ENCODE measurements at places on chromosomes 12 and 14.
A peak's percentile ranks its signal among the peaks of the same experiment; 100 is the strongest.

- H3K4me3 ChIP-seq, result no peak overlapping the region
- no peaks in the 10 kb centered on the region for H3K27me3 ChIP-seq
- no peak overlapping the region for H3K27ac ChIP-seq
- H3K36me3 ChIP-seq, result peaks cover 18% of the 10 kb centered on the region
- H3K4me1 ChIP-seq, result peaks cover 16% of the 10 kb centered on the region
Observed at GRCh38 chr14:89952576-89952975, 2.0 kb downstream of the EFCAB11 start.

- no peak for DNase-seq
- H3K4me1 ChIP-seq, result no peaks in the 10 kb centered on the region
- no peaks in the 10 kb centered on the region for H3K27me3 ChIP-seq
- H3K4me3 ChIP-seq, result no peak overlapping the region
- H3K27ac ChIP-seq, result no peak overlapping the region
Observed at GRCh38 chr12:98227162-98227561, 288.2 kb upstream of the TMPO start.

DNA sequence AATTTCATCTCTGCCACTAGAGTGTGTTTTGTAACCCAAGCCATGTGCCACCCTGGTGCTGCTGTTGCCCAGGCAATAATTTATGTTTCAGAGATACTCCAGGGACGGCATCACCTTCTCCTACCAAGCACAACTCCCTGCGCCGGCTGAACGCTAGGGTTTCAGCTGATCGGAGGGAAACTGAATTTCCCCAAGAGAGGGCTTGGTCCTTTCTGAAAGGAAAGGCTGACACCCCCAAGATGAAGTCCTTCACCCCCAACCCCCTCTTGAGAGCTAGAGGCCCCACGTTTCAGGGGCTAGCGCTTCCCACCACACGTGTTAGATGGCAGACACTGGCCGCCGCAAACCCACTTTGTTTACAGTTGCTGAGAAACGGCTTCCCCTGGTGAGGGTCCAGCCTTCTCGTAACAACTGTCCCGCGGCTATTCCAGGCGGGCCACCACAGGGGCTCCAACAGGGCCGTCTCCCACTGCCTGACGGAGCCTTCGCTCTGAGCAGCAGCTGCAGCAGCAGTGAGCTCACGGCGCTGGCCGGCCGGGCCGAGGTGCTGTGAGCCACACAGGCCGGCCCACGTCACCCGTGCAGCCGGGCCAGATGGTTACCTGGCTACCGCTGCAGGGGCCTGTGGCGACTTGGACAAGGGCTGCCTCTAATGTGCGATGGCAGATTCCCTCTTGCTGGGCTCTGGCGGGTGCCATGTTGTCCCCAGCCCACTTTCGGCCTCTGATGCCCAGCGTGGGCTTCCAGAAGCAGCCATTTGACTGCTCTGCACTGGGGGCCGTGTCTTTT is 66.4 kb downstream of the TESC start:
- peak; percentile 27 for DNase-seq
- no peak overlapping the region for H3K4me3 ChIP-seq
- no peak overlapping the region for H3K27ac ChIP-seq
- H3K27me3 ChIP-seq, result no peaks in the 10 kb centered on the region

GRCh38 chr14:39722547-39723273 is 290.5 kb upstream of the FBXO33 start:
- H3K27me3 ChIP-seq, result no peaks in the 10 kb centered on the region
- DNase-seq, result no peak
- no peak overlapping the region for H3K27ac ChIP-seq
- H3K4me1 ChIP-seq, result no peaks in the 10 kb centered on the region

DNA sequence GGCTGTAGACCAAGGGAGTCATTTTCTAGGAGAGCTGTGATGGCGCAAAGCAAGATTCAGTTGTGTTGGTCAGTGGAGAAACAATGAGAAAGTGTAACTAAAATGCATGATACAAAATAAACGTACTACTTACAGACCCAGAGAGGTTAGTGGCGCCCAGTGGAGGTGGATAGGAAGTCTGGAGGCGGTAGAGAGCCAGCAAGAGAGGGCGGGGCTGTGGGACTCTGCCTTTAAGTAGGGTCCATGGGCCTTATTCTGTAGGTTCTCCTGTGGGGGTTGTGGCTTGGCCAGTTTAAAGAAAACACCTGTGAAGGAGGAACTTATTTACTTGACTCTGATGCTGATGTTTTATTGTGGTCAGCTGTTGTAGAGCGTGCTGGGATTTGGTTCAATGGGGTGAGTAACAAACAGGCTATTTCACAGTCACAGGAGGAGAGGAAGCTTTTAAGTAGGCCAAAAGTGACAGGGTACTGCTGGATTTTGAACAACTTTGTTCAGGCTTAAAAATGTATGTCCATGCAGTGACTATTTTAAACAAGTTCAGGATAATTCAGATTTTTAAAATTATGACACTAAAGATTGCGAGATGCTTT is 1097.7 kb downstream of the TMTC2 start:
- no peak overlapping the region for H3K27ac ChIP-seq
- no peaks in the 10 kb centered on the region for H3K4me1 ChIP-seq
- DNase-seq, result no peak
- H3K36me3 ChIP-seq, result no peaks in the 10 kb centered on the region
- no peaks in the 10 kb centered on the region for H3K27me3 ChIP-seq
- no peak overlapping the region for H3K4me3 ChIP-seq

GRCh38 chr14:94164685-94165431 is 9.3 kb upstream of the PPP4R4 start:
- H3K36me3 ChIP-seq, result no peaks in the 10 kb centered on the region
- H3K27me3 ChIP-seq, result peaks cover 5% of the 10 kb centered on the region
- no peak overlapping the region for H3K27ac ChIP-seq
- peaks cover 12% of the 10 kb centered on the region for H3K4me1 ChIP-seq

DNA sequence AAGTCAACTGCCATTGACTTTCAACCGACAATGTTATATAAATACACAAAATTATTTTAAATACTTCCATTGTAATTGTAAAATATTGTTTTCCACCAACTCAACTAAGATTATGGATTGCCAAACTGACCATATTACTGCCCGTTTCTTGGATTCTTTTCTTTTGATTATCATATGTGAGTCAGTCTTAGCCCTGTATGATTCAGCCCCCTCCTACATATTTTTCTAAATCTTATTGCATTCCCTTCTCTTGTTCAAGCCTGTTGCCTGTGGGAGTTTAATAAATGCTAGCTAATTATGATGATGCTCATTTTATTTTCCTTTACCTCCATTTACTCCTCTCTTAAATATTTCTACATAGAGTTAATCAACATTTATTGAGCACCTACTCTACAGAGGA is 6.8 kb downstream of the RASSF9 start:
- H3K4me1 ChIP-seq, result no peaks in the 10 kb centered on the region
- no peak overlapping the region for H3K27ac ChIP-seq
- no peaks in the 10 kb centered on the region for H3K27me3 ChIP-seq
- no peak for DNase-seq
- H3K36me3 ChIP-seq, result no peaks in the 10 kb centered on the region
- H3K4me3 ChIP-seq, result no peak overlapping the region

DNA sequence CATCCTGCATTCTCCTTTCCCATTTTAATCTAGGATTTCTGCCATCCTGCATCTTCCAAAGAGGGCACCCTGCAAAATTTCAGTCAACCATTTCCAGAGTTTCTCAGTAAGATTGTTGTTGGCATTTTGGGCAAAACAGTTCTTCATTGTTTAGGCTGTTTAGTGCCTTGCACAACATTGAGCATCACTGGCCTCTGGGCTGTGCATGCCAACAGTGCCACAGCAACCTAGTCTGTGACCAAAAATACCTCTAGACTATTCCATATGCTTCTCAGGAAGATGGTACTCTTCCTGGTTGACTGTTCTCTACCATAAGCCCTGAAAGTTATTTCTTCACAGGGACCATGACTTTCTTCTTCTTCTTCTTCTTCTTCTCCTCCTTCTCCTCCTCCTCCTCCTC is 32.5 kb upstream of the ISM2 start:
- no peaks in the 10 kb centered on the region for H3K27me3 ChIP-seq
- H3K4me3 ChIP-seq, result no peak overlapping the region
- H3K4me1 ChIP-seq, result peaks cover 14% of the 10 kb centered on the region
- peaks cover 37% of the 10 kb centered on the region for H3K36me3 ChIP-seq
- H3K27ac ChIP-seq, result no peak overlapping the region

DNA sequence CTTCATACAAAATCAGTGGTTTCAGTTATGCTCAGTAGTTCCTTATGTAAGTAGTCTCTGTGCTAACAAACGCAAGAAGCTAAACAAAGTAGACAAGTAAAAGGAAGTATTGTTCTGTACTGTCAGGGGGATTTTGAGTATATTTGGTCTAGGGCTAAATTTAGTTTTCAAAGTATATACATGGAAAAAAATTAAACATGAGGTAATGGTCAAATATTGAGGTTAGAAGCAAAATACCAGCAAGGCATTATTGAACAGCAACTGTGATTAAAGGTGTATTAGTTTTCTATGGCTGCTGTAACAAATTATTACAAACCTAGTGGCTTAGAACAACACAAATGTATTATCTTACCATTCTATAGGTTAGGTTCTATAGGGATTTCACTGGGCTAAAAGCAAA is 18.8 kb downstream of the GNG2 start:
- H3K27me3 ChIP-seq, result no peaks in the 10 kb centered on the region
- H3K4me1 ChIP-seq, result peaks cover 41% of the 10 kb centered on the region
- no peak overlapping the region for H3K27ac ChIP-seq
- peaks cover 56% of the 10 kb centered on the region for H3K36me3 ChIP-seq
- DNase-seq, result no peak

DNA sequence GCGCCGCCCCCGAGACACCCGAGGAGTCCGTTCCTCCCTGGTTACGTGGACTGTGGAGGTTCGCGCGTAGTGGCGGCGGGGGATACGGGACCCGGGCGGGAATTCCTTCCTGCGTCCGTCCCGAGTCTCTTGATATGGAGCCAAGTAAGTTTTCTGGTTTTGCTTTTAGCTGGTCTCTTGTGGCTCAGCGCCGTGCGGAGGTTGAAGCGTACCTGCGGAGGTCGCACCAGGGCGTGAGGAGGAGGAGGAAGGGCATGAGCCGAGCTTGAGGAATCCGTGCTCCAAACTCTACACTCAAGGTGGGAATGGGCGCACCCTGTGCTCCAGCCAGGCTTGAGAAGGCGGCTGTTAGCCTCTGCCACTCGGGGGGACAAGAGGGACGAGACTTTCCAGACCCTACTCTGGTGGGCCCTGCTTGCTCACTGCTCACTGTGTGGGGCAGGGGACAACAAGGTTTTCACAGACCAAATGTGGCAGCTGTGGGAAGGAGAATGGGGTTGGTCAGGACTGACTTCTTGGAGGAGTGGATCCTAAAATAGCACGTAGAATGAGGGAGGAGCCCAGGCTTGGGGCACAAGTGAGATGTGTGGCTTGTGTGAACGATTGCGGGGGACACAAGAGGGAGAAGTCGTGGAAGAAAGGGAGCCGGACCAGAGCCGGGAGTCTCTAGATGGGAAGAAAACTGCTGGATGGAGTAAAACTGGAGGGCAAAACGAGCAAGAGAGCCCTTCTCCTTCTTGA is 577 bp downstream of the ATG101 start:
- peak overlapping the region; percentile 99 for H3K27ac ChIP-seq
- peaks cover 17% of the 10 kb centered on the region for H3K36me3 ChIP-seq

- H3K27ac ChIP-seq, result no peak overlapping the region
- H3K36me3 ChIP-seq, result no peaks in the 10 kb centered on the region
- DNase-seq, result no peak
- peaks cover 3% of the 10 kb centered on the region for H3K27me3 ChIP-seq
- peaks cover 9% of the 10 kb centered on the region for H3K4me1 ChIP-seq
Observed at GRCh38 chr14:98953551-98954348, 318.2 kb downstream of the BCL11B start.

DNA sequence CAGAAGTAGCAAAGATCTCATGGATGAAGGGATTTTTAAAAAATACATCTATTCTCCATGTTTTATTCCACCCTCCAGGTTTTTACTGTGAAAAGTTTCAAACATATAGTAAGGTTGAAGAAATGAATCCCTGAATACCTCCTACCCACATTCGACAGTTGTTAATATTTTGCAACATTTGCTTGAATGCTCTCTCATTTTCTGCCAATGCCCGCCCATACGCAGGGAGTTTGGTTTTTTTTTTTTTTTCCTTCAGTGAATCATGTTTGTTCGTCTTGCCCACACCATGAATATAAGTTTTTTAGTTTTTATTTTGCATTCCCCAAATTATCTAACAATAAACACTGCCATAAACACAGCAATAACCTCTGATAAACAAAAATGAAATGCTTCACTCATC is 82.9 kb downstream of the MAP1LC3B2 start:
- H3K27ac ChIP-seq, result no peak overlapping the region
- DNase-seq, result no peak
- no peaks in the 10 kb centered on the region for H3K4me1 ChIP-seq
- peaks cover 2% of the 10 kb centered on the region for H3K36me3 ChIP-seq
- peaks cover 7% of the 10 kb centered on the region for H3K27me3 ChIP-seq

DNA sequence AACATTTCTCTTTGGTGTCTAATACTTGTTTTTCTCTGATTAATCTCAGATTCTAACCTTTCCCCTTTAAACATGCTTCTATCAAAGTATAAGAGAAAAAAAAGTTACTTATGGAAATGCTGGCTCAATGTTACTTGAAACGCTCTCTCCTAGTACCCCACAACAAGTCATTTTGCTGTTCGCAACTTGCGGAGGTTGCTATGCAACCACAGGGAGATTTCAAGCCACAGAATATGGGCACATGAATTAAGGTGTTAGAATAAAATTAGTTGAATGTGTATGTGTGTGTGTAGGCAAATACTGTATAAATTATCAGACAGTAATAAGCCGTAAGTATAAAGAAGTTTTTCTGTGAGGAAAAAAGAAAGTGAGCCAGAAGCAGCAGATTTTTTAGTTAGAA is 80.6 kb downstream of the CCDC59 start:
- H3K36me3 ChIP-seq, result no peaks in the 10 kb centered on the region
- no peak overlapping the region for H3K4me3 ChIP-seq
- no peak overlapping the region for H3K27ac ChIP-seq
- no peaks in the 10 kb centered on the region for H3K4me1 ChIP-seq
- DNase-seq, result no peak

- no peak overlapping the region for H3K4me3 ChIP-seq
- no peaks in the 10 kb centered on the region for H3K36me3 ChIP-seq
- H3K27ac ChIP-seq, result no peak overlapping the region
- peaks cover 22% of the 10 kb centered on the region for H3K4me1 ChIP-seq
Observed at GRCh38 chr12:113461666-113462065, 10.0 kb downstream of the LHX5 start.

DNA sequence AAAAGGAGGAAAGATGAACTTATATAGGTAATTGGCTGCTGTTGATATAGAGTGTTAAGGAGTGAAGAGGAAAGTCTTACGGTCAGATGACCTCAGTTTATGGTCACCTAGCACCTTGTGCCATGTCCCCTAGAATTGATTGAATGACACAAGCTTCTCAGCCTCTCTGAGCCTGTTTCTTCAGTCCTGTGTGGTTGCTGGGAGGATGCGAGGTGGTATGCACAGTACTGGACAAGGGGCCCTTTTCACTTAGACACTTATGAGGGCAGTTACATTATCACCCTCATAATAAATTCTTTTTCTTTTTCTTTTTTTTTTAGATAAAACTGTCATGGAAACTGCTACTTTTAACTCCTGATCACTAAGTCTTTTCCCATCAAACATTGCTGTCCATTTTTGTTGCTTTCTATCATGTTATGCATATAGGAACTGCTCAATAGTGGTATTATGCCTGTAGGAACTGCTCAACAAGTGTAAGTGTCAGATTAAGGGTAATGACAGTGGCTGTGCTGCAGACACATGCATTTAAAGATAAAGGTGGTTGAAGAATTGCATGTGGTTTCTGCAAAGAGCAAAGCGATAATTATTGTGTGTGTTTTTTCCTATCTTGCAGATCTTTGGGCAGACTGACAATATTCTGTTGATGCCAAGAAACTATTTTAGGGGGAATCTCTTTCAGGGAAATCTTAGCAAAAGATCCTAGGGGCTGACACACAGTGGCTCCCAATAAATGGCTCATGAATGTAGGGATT is 11.6 kb downstream of the ANO6 start:
- H3K36me3 ChIP-seq, result peaks cover 24% of the 10 kb centered on the region
- peaks cover 2% of the 10 kb centered on the region for H3K4me1 ChIP-seq
- H3K27ac ChIP-seq, result no peak overlapping the region
- DNase-seq, result no peak
- H3K27me3 ChIP-seq, result no peaks in the 10 kb centered on the region

Measured in activated naive CD8-positive, alpha-beta T cell treated with anti-CD3 and anti-CD28 coated beads, Interleukin-2, amount 10 ng/mL, durations not matched to agents 7 days and 5 days (primary cell).